ENCODE measurements at places on chromosomes 5 and 9. TPM values are rescaled to one million over a fixed set of nuclear protein-coding genes. Genes with fewer than 3 reads are reported as not detected.

DNA sequence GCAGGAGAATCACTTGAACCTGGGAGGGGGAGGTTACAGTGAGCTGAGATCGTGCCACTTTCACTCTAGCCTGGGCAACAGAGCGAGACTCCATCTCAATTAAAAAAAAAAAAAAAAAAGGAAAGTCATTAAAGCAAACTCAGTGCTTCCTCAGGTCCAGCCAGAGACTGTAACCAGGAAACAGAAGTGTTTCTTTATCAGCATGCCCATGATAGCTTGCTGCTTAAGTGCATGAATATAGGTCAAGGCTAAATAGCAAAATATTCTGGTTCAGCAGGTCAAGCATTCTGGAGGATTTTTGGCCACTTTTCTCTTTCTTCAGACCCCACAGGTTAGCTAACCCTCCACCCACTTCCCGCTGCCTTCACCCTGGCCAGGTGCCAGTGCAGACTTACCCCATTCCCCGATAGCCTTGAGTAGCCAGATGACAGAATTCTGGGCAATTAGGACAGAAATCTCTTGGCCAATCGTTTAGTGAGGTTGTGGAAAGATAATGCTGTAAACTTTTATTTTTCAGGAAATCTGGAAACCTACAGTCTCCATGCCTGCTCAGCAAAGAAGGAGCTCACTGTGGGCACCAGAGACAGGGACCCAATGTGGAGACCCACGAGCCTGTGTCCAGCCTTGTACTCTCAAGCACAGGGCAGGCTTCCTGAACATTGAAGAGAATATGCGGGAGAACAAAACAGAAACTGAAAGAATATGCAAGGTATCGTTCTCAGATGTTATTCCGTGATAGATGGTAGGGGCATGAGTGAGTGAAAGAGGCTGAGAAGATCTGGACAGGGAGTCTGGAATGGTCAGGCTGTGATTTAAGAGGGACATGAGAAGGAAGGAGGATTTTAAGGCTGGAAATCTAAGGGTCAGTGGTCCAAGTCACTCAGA lies 4.2 kb upstream of the UGT3A2 start:
- no peak for DNase-seq

GRCh38 chr5:31413030-31413812 lies 118.7 kb downstream of the DROSHA start:
- no peak for DNase-seq

DNA sequence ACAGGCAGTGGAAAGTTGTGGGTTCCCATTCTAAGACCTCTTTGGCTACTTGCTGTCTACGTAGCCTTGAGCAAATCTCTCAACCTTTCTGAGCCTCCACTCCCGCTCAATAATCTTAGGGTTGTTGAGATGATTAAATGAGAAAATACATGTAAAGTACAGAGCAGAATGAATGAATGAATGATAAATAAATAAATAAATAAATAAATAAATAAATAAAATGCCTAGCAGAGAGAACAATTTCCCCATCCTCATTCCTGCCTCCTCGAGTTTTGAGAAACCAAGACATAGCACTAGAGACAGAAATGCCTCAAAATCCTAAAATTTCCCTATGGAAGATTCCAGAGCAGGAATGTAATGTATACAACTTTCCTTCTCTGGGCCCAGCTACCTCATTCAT lies 128.3 kb upstream of the RAD23B start:
- DNase-seq: no peak

DNA sequence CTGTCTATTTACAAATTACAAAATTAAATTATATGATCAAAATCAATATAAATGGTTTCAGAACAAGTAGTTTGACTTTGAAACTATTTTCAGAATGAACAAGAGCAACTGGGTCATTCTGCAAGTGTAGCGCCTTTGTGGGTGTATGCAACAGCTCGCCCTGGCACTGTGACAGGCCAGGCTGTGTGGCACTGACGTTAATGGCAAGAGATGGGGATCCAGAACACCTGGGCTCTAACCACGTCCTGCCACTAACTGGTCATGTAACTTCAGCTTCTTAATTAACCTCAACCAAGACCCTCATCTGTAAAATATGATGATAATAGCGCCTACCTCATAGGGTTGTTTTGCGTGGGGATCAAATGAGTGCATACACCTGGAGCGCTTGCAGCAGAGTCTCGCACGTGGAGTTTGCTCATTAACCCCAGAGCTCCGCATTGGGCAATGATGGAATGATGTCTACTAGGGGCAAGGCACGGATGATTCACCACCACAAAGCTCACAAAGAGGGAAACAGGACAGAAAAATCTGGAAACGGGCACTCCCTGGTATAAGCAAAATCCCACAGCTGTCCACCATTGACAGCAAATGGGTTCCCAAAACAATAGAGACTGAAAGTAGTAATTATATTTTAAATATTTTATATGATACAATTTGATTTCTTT lies 639.4 kb downstream of the SEMA5A start:
- DNase-seq: no peak

DNA sequence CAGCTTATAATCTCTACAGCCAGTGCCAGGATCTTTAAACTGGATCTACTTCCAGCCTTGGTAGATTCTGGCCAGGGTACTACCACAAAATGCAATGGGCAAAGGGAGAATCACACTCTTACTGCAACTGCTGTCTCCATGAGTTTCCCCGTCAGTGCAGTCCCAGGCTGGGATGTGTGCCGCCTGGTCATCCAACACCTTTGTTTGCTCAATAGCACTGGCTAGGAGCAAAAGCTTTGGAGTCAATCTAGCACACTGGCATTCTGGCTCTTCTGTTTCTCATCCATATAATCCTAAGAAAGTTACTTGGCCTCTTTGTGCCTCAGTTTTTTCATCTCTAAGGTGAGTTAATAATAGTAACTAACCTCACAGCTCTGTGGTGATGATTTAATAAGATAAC lies 96.9 kb downstream of the FBN2 start:
- DNase-seq: no peak

DAPK1 gene
- total RNA-seq: 76.8 TPM

PIP5K1B gene
- total RNA-seq: 1.7 TPM
